Retinal pigment epithelial cell (primary cell): ENCODE measurements at places on chromosomes 16 and 17.

- DNase-seq: no peak
These were observed 14.3 kb downstream of the ACSF2 start for GRCh38 chr17:50440172-50440837.

GRCh38 chr16:14344292-14344691, 273.2 kb downstream of the MRTFB start:
- no peak for DNase-seq

- DNase-seq: no peak
These were observed 312.7 kb downstream of the CA10 start for GRCh38 chr17:51845776-51846175.

- no peak for DNase-seq
These were observed 178.6 kb downstream of the WWOX start for GRCh38 chr16:78278056-78278450.

DNA sequence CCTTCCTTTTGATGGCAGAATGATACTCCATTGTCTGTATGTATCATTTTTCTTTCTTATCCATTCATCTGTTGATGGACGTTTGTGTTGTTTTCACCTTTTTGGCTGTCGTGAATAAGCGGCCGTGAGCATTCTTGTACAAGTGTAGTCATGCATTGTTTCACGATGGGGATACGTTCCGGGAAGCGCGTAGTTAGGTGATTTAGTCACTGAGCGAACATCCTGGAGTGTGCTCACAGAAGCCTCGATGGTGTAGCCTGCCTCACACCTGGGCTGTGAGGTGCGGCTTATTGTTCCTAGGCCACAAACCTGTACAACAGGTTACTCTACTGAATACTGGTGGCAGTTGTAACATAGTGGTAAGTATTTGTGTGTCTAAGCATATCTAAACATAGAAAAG, 136.5 kb downstream of the CMIP start:
- DNase-seq: no peak

DNA sequence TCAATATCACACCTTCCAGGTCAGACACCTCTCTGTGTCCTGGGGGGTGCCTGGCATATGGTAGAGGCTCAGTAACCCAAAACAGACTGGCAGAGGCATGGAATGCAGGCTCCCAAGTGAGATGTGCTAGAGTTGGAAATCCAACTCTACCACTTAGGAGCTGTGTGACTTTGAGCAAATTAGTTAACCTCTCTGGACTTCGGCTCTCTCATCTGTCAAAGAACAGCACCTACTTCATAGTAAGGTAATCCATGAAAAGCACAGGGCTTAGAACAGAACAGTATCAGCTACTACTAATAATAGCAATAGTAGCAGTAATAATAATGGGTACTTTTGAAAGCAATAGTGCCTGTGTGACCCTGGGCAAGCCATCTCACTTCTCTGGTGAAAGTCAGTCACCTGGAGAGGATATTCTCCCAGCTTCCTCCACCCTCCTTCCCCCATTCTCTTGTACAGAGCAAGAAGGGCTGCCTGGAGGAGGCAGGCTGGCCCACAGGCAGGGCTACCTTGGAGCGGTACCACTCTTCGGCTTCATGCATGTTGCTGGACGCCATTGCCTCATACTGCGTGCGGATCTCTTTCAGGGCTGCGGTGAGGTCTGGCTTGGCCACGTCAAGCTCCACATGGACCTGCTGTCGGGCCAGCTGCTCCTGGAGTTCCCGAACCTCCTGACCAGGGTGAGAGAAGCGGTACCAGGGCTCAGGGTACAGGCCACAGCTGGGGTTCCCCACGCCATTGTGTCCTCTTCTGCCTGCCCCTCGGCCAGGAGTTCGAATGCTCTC, 2.3 kb downstream of the GFAP start:
- DNase-seq: no peak

DNA sequence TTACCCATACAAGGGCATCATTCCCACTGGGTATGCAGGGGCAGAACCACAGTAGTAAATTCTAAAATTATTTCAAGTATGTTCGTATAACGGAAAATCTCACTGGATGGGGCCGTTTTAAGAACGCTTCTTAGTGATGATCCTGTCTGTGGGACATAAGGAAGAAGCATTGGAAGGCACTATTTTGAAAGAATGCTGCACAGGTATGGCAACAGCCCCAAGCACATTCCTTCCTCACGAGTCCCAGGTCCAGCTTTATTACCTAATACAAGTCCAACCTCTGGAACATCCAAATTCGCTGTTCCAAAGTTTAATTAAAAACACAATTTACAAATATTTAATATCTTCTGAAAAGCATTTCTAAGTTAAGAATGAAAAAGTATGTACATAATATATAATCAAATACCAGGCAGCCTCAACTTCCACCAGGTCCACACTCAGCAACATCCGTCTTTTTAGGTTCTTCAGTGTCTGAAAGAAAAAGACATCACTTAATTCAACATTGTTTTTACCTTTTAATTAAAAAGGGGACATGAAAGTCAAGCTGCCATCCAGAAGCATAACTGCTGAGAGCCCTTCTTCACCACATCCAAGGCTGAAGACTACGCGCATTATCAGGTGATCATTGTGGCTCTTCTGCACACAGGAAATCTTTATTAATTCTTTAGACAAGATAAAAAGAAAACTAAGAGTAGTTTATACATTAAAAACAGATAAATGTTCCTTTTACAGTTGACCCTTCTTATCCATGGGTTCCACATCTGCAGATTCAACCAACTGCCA, 49.8 kb downstream of the BRD7 start:
- DNase-seq: no peak

DNA sequence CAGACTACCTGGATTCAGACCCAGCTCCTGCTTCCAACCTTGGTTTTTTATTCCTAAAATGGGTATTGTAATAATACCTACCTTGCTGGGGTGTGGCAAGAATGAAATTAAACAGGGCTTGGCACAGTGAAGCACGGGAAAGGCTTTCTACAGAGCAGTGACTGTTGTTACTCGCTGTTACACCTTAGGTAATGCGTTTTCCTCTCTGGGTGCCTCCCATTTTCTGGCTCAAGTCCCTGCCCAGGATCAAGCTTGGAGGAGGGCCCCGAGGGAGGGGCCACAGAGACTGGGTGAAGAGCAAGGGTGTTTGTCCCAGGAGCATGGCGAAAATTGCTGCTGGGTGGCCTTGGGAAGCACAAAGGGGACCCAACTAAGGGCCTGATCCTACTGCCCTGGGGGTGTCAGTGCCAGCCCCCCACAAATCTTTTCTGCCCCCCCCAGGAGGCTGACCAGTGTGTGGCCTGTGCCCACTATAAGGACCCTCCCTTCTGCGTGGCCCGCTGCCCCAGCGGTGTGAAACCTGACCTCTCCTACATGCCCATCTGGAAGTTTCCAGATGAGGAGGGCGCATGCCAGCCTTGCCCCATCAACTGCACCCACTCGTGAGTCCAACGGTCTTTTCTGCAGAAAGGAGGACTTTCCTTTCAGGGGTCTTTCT, 13.3 kb downstream of the MIEN1 start:
- no peak for DNase-seq

- DNase-seq: no peak
These were observed 12.6 kb upstream of the LGALS9 start for GRCh38 chr17:27618417-27618816.
